Lower leg skin (tissue), 4 donors: ENCODE measurements at places on chromosomes 3 and 15.

GRCh38 chr15:77541421-77542181 lies 91.1 kb downstream of the LINGO1 start:
- DNase-seq: no peak

DNA sequence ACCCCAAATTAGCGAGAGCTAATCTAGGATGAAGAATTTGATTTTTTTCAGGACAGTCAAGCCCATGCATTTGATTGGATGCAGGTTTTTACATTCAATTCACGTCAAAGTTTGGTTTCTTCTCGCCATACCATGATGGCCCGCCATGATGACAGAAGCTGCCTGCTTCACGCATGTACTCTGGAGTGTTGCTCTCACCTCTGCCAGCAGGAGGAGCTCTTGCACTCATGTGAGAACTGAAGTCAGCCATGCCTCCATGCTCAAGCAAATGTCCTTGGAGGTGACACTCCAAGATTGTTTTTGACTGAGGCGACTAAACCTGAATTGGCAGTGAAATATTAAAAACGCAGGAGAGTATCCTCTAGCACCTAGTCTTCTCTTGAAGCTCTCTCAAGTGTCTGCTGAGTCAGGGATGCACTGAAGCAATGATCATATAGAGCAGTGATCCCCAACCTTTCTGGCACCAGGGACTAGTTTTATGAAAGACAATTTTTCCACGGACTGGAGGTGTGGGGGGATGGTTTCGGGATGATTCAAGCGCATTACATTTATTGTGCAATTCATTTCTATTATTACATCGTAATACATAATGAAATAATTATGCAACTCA lies 120.9 kb downstream of the SAMMSON start:
- peak; percentile 38 for DNase-seq

DNA sequence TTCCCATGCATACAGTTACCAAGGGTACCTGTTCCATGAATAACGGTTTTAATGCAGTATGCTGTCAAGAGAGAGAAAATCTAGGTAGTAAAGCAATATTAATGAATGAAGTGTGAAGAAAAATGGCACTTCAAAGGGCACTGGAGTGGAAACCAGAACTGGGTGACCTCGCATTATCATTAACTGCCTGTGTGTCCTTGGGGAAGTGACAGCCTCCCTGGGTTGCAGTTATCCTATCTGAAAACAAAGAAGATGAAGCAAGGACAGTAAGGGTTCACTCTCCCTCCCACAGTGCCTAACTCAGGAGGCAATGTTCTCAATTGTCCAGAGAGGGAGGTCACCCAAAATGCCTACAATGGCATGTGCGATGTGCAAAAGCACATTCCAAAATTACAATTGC lies 15.1 kb downstream of the MTHFS start:
- no peak for DNase-seq

- DNase-seq: peak; percentile 78
Observed at GRCh38 chr15:67185051-67185450, 69.4 kb downstream of the AAGAB start.

- DNase-seq: peak; percentile 61
Observed at GRCh38 chr3:43023066-43023465, 44.0 kb downstream of the GASK1A start.

- DNase-seq: no peak
Observed at GRCh38 chr15:39869254-39869653, 50.8 kb downstream of the GPR176 start.

DNA sequence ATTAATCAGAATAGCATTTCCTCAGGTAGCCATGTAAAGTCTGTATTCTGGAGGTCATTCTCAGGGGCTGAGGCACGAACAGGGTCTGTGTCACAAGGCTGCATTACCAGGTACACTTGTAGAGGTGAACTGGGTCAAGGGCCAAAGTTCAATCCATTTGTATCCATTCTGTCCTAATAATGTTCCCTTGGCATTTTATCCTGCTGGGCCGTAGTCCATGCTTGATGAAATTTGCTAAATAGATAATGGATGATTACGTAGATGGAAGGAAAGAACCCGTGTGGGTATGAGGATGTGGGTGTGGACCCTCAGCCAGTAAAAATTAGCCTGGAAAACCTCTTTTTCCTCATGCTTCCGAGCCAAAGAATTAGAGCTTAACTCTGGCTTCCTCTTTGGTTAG lies 785.9 kb downstream of the GRM7 start:
- DNase-seq: no peak

DNA sequence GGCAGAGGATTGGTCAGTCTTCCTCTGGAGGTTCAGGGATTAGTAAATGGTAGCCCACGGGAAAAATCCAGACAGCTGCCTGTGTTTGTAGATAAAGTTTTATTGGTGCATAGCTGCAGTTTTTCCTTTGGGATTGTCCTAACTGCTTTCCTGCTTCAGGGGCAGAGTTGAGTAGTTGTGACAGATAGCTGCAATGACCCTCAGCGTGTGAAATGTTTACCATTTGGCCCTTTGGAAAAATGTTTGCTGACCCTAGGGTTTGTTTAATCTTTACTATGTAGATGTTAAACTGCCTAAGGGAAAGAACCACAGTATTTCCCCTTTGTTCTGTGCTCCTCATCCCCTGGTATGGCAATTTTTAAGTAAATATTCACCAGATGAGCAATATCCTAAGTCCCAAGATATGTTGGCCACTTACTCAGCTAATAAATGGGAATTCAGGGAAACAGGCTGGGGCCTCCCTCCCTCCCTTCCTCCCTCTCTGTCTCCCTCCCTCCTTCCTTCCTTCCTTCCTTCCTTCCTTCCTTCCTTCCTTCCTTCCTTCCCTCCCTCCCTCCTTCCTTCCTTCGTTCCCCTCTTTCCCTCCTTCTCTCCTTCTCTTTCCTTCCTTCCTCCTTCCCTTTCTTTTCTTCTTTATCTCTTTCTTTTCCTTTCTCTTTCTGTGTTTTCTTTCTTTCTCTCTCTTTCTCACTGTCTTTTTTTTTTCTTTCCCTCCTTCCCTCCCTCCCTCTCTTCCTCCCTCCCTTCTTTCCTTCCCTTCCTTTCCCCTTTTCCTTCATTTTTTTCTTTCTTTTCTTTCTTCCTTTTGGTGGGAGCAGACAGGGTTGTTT lies 234.6 kb upstream of the BHLHE40 start:
- DNase-seq: no peak

- no peak for DNase-seq
Observed at GRCh38 chr3:155807823-155808222, 1.7 kb upstream of the C3orf33 start.

GRCh38 chr15:41820791-41821423 lies 7.0 kb upstream of the JMJD7 start:
- DNase-seq: no peak

DNA sequence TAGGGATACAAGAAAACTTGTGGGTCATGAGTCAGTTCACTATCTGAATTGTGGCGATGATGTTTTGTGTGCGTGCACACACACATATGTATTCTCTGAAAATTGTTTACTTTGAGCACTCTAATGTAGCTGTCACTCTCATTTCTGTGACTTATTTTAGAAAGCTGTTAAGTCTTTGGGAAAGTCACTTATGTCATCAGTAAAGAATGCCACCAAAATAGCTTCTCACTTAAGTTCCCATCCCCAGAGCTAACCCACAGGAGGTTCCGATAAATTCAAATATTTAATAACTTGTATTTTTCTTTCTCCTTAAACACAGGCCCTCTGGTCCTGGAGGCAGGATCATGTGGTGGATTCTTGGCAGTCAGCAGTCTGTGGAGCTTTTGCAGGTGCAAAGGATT lies 138.3 kb downstream of the LRIG1 start:
- no peak for DNase-seq

DNA sequence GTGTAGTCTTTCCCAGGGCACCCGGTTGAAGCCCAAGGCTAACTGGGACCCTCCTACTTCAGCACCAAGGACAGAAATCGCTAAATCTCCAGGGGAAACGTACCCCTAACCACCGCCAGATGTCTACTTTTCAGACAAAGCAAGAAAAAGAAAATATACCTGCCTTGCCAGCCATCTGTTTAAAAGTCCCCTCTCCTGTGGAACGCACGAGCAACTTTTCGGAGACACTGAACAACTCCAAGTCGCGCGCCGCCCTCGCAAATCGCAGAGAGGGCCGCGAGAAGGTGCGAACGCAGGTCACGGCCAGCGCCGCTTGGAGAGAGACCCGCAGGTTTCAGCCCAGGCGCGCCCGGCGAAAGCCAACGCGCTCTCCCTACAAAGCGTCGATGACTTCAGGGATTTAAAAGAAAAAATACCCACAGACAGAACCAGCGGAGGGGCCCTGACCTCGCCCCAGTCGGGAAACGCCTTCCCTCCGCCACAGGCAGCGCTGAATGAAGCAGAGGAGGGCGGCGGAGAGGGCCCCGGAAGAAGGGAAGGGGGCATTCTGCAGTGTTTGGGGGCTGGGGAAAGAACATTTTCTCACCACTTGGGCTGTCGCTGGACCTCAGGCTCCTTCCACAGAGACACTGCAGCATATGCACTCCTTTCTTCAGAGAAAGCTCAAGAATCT lies 213.1 kb downstream of the FGF12 start:
- DNase-seq: no peak

DNA sequence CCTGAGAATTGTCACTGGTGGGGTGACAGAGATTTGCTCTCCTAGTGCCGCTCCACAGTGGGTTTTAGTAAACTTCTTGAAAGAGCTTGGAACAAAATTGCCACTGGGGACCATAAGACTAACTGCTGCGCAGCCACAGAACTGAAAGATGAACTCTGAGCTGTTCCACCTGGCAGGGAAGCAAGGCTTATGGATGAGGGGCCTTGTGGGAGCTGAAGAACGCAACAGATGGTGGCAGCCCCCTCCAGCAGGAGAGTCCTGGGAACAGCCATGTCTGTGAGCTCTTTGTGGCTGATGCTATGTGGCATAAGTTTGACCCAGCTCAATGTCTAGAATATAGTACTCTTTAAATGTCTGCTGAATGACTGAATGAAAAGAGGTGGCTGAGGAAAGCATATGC lies 66.8 kb upstream of the C2CD4B start:
- no peak for DNase-seq

GRCh38 chr3:9231937-9232336 lies 17.5 kb downstream of the SRGAP3 start:
- no peak for DNase-seq

- no peak for DNase-seq
Observed at GRCh38 chr3:128133273-128133883, 9.8 kb upstream of the RUVBL1 start.

DNA sequence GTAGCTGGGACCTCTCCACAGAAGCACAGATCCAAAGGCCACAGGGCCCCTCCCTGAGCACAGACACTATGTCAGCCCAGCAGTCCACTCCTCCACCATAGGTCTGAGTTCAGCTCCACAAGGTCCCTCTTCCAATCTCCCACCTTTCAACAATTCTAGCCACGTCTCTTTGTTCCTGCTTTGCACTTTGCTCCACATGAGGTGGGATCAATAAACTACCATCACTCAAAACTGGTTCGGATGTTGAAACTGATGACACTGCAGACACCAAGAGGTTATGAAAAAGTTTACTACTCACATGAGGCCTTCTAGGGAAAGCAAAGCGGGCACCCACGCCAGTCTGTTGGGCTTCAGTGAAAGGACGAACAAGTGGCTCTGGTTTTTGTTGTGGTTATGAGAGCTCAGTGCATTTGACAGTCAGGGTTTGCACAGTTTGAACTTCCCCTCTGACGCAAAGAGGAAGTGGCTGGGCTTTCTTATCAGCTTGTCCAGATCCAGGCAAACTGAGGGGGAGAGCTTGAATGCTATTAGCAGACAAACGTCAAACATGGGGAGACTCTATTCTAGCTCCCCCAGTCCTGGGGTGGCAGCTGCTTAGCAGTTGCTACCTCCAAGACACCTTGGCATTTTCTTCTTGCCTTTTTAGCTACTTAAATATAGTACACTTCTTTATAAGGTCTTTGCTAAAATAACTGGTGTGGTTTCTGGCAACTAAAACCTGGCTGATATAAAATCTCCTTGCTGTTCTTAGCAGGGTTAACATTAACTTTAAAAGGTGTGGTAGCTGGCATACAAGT lies 37.8 kb downstream of the ZNF445 start:
- peak; percentile 91 for DNase-seq

GRCh38 chr3:59771768-59772181 lies 722.0 kb upstream of the CFAP20DC start:
- no peak for DNase-seq

GRCh38 chr3:43260412-43260811 lies 25.9 kb upstream of the SNRK start:
- DNase-seq: no peak

DNA sequence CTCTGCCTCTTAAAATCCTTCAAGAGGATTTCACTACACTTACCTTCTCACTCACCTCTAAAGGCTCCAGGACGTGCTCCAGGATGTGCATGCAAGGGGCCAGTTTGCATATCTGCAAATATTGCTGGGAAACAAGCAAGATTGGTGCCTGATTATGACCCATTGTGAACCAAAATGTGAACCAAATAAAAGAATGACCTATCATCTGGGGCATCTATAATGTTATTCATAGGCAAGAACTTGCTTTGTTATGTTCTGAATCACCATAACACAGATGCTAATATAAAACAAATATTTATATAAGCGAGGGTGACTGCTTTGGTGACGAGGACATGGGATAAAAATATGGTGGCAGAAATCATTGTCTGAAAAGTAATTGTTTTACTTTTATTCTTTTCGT lies 5.5 kb downstream of the IL12A start:
- no peak for DNase-seq

DNA sequence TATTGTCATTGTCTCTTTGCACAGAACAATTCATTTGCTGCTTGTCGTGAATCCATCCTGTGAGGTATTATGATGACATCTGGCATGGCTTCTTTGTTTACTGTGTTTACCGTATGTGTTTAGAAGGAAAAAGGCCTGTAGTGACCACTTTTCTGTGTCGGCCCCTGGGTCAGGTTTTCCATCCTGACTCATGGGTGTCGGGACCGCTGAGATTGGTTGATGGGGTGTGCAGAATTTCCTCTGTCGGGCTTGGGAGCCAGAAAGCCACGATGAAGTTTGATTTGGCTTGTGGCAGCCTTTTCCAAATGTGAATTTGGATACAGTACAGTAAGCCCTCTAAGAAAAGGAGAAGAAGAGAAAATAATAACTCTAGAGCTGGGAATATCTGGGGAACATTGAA lies 113.5 kb downstream of the FNDC3B start:
- no peak for DNase-seq

DNA sequence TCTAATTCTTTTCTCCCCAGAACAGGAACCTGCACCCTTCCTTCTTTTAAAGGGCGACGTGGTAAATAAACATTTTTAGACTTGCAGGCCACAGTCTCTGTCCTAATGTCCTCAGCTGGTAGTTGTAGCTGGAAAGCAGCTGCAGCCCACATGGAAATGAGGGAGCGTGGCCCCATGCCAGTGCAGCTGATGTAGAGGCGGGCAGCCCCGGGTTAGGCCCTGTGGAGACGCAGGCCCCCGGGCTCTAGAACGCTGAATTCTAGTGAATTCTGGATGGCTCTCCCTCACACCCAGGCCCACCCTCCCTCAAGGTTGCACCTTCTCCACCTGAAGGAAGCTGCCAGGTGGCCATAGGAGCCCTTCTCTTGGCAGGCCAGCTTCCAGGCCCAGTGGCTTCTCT lies 52.3 kb downstream of the PGPEP1L start:
- DNase-seq: no peak
